ENCODE measurements at places on chromosomes 11 and 22.

- DNase-seq, result no peak
Observed at GRCh38 chr11:65553301-65554001, 4.7 kb downstream of the LTBP3 start.

DNA sequence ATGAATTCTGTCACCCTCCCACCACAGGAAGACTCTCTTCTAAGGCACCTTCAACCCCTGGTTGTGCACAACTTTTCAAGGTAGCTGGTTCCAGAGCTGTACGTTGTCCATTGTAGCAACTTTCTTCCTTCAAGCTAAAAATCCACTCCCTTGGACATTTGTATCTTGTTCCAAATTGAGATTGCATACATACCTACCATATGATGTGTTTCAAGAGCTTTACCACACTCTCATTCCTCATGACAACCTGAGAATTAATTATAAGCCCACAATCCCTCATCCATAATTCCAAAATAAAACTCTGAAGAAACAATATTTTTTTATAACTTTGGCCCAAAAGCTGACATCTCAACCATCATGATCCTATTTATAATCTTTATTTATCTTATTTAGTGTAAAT lies 3.0 kb downstream of the OR52W1 start:
- DNase-seq, result no peak

DNA sequence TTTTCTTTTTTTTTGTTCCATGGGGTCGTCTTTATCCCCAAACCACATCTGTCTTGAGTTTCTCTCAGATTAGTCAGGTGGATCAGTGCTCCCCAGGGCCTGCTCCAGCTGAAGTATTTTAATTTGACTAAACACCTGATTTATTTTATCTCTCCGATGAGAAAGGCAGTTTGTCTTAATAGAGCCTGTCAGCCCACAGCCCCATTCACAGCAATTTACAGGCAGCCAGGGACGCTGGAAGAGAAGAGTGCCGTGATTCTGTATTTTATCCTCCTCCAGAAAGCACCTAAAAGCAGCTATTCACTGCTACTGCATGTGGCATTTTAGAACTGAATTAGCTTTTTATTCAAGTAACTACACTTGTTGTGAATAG lies 164.5 kb downstream of the SOX6 start:
- DNase-seq, result peak; percentile 37

DNA sequence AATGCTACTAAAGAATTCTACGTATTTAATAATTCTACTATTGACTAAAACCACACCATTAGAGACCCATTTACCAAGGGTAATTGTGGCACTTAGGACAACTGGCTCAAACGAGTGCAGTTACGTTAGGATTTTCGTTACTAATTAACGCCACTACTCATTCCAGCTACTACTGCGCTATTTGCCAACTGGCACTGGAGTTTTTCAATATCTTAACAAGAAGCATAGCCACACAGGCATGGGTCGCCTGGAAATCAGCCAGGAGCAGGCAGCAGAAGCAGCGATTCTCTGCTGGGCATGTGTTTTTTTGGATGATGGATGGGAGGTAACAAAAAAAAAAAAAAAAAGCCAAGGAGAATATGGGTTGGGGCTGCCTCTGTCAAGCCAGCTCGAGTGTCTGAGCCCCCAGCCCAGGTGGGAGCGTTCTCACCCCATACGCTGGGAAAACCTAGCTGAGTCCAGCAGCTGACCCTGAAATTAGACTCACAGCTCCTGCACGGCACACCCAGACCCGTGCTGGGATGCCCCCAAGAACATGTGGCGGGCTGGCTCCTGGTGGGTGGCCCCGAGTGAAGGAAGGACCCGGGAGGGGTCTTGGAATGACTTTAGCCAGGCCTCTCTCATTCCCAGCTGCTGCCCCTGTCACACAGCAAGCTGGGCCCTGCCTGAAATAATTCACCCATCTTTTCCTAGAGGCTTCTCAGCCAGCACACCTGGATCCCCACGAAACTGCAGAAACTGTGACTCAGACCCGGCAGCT lies 214.0 kb downstream of the BRD1 start:
- no peak for DNase-seq

DNA sequence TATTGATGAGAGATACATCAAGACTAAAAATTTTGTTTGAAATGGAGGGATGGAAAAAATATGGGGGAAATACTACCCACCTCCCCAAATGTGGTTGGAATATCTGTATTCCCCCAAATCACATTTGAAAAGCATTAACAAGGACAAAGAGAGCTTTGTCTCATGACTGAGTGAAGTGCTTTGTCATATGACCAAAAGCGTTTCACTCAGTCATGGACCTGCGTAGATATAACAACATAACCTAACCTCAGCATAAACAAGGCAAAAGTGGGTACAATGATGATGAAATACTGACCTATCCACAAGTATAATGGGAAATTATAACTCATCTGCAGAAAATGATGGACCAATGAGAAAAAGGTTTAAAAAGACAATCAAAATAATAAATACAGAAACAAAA lies 418.3 kb downstream of the TBC1D22A start:
- no peak for DNase-seq

- DNase-seq, result no peak
Observed at GRCh38 chr22:48931452-48931851, 896.2 kb downstream of the BRD1 start.
